Gastroesophageal sphincter (tissue), 4 donors: ENCODE measurements at places on chromosomes 11 and 22. TPM values are rescaled to one million over a fixed set of nuclear protein-coding genes. Genes with fewer than 3 reads are reported as not detected.

GRCh38 chr11:62682518-62682917, 3.6 kb upstream of the UBXN1 start:
- no peak for ATAC-seq

- no peak for ATAC-seq
These were observed 1375.2 kb downstream of the TBC1D22A start for GRCh38 chr22:48137640-48138039.

DNA sequence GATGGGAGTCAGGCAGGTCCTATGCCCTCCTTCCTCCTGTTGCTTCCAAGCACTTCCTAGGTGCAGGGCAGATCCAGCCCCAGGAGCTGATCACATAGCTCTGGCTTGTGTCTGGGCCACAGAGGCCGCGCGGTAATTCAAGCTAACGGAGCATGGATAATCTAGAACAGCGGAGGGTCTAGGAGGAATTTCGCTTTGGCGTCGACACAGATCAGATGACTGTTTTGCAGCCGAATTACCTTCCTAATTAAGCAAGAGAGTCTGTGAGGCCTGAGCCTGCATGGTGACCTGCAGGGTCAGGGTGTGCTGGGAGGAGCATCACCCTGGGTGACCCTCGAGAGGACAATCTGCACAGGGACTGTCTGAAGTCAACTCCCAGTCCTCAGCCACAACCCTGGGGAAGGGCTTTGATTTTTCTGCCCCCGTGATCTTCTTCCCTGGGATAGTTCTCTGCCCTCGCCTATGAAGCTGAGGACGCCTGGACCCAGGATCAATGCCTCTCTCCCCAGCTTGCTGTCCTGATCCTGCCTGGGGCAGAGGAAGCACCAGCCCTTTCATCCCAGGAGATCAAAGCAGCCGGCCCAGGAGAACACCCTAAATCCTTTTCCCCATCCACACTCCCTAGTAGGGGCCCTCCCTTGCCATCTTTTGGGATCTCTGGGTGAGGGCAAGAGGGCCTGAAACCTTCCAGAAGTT, 11.0 kb downstream of the NECTIN1 start:
- ATAC-seq: no peak

GRCh38 chr11:44777209-44778194, 50.7 kb downstream of the TSPAN18 start:
- ATAC-seq: no peak

- no peak for ATAC-seq
These were observed 982 bp downstream of the APOBEC3H start for GRCh38 chr22:39098026-39098425.

- ATAC-seq: no peak
These were observed 113.3 kb downstream of the MORC2 start for GRCh38 chr22:30855266-30855665.

DNA sequence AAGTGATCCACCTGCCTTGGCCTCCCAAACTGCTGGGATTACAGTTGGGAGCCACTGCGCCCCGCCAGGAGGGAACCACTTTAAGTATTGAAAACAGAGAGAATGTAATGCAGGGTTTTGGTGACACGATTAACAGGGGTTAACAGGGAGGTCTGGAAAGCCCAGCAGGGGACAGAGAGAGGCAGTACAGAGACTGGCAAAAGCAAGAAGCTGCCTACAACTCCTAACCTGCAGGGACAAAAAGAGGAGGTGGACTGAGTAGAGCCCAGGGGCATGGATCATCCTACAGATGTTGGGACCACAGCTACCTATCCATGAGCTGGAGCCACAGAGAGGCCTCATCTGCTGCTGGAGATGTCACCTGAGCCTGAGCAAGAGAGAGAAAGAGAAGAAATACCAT, 1.7 kb upstream of the SPINDOC start:
- no peak for ATAC-seq

GRCh38 chr11:24965748-24966147, 468.9 kb downstream of the LUZP2 start:
- ATAC-seq: no peak

DNA sequence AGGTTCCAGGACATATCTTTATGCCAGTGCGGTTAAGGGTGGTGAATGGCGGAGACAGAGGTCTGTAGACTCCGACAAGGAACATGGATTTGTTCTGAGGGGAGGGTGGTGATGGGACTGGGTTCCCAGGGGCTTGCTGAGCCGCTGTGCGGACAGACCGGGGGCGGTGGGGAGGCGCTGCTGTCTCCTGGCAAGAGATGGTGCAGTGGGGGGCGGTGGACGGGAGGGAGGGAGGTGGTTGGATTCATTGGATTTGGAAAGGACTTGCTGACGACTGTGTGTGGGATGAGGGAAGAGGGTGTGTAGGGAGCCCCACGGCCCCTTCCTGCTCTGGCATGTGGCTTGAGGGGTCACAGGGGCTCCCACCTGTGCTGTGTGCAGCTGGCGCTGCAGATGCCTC, 43.2 kb downstream of the FLRT1 start:
- ATAC-seq: no peak

DNA sequence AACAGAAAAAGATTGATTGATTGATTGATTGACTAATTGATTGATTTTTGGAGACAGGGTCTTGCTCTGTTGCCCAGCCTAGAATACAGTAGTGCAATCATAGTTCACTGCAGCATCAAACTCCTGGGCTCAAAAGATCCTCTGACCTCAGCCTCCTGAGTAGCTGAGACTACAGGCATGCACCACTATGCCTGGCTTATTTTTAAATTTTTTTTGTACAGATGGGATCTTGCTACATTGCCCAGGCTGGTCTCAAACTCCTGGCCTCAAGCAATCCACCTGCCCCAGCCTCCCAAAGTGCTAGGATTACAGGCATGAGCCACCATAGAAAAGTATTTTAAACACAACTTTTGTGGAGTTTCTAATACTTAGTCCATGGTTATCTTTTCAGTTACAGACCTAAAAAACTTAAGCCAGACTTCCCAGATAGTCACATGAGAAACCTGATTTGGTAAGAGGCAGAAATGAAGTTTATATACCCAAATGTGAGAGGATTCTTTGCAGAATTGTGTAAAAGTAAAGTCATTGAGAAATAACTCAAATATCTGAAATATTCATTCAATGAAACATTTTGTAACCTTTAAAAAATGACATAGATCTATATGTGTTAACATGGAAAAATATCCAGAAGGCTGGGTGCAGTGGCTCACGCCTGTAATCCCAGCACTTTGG, 186.5 kb downstream of the SWAP70 start:
- ATAC-seq: no peak

DNA sequence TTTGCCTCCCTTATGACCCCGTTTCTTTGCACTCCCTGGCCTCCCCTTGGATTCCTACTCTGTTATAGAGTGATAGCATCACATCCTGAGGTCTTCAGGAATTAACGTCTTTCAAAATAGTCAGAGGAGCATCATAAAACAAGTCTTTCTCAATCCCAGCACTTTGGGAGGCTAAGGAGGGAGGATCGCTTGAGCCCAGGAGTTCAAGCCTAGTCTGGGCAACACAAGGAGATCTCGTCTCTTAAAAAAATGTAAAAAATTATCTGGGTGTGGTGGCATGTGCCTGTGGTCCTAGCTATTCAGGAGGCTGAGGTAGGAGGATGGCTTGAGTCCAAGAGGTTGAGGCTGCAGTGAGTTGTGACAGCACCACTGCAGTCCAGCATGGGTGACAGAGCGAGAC, 68.7 kb upstream of the AMPD3 start:
- ATAC-seq: no peak

DNA sequence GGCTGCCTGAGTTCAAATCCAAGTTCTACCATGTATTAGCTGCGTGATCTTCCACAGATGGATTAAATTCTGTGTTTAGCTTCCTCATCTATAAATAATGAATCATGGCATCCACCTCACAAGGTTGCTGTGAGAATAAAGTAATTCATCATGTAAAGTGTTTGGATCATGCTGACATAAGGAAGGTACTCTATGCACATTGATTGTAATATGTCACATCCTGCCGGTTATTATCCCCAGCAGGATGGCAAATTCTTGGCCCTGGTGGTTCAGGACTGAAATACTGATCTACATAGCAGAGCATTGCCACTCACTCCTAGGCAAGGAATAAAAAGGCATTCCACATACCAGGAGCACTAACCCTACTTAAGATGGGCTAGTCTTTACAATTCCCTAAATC, 40.8 kb downstream of the LGR4 start:
- no peak for ATAC-seq

DNA sequence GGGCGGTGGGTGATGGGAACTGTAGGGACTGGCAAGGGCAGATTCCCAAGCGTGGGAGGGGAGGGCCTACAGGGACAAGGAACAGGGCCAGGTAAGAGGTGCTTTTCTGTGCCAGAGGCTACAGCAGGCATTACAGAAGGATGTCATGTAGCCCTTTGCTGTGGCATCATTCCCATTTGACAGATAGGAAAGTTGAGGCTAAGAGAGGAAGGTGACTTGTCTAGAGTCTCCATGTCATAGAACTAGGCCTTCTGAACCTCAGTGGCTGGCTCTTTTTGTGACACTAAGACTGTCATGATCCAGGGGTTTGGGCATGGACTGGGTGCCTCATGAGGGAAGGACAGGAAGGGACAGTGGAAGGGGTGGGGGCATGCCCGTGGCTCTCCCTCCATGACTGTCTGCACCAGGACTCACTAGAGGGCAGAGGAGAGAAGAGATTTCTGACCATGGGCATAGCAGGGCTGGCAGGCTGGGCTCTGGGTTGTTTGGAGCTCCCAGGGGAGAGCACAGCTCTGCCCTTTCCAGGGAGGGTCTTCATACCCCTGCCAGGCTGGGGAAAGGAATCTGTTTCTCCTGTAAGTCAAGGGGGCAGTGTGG, 3.2 kb downstream of the MMP11 start:
- ATAC-seq: no peak

- ATAC-seq: no peak
These were observed 63.4 kb downstream of the NRXN2 start for GRCh38 chr11:64659417-64660144.

DNA sequence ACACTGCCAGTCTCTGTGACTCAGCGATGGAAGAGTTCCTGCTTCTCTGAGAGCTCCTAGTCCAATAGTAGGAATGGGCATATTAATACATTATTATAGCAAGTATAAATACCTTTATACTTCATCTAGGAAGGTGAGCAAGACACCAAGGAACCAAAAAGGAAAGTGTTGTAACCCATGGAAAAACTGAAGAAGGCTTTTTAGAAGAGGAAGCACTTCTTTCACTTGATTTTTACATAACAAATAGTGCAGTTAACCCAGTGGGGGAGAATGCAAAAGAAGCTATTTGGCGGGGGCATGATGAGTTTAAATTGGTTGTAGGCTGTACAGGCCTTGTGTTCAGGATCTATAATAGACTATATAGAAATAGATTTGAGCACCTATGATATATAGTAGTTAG, 31.2 kb upstream of the C11orf87 start:
- no peak for ATAC-seq

DNA sequence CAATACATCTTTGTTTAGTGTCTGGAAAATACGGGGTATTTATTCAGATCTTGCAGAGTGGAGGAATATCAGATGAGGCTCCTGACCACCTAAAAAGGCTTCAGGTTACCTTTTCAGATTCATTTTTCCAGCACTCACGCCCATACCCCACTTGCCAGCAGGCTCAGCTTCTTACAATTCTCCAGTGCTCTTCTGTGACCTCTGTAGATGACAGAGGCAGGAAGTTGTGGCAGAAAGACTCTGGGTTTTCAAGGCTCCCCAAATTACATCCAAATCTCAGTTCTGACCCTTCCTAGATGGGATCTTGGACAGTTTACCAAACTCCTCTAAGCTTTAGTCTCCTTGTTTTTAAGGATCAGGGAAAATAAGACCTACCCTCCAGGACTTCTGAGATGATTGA, 61.1 kb downstream of the SYTL2 start:
- ATAC-seq: no peak

DNA sequence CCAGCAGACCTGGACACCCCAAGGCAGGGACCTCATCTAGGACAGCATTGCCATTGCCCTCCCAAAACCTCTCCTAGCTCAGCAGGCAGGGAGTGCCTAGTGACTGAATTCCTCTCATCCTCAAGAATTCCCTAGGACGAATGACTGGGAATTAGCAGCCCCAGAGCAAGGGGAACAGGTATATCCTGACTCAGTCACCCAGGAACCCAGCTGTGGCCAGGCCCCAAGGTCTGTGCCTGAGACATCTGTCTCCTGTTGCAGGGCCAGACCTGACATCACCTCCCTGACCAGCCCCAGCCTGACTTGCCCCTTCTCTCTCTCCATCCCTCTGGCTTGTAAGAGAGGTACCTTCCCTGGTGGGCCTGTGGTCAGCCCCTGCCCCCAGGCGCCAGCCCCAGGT, 39.0 kb upstream of the SUSD2 start:
- no peak for ATAC-seq

GRCh38 chr11:127639916-127640315, 639.3 kb upstream of the KIRREL3 start:
- no peak for ATAC-seq

DNA sequence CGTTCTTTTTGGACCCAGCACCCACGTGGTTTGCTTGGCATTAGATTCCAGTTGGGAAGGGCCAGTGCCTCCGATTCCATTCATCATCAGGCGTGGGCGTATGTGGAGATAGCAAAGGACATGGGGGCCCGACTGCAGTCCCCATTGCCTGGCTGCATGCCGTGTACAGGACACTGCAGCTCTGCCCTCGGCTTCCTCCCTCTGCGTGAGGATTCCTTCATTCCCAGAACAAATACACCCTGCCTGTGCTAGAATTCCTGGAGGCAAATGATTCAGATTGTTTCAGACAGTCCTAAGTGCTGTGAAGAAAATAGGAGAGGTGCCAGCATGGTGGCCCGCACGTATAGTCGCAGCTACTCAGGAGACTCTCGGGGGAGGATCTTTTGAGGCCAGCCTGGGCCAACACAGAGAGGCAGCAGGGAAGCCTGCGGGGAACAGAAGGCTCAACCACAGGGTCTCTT, 15.4 kb downstream of the DERL3 start:
- no peak for ATAC-seq

- peak; percentile 68 for ATAC-seq
These were observed at the start of gene CD151 for GRCh38 chr11:832529-833113. TSS of gene CD151 (plus strand) at chr11:832952. CDS start at chr11:836070, 3,118 bp downstream.

DNA sequence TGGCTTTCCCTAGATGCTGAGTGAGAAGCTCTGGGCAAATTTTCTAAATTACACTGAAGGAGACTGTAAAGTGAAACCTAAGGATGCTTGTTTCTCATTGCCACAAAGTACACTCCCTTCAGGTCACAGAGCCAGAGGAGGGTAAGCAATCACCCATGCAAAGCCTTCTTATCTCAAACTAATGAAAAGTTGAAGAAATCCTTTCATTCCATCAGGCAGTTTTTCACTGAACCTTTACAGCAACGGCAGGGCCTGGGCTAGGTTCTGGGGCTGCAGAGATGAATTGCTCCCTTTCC, 106.2 kb downstream of the RASSF10 start:
- ATAC-seq: no peak

GRCh38 chr22:39847477-39847876, 46.1 kb downstream of the ENTHD1 start:
- no peak for ATAC-seq

Gene MPZL2
- total RNA-seq: 11.2 TPM

Gene OR51B4
- not detected for total RNA-seq

Gene RTN4RL2
- total RNA-seq: 2.3 TPM

Gene FAM111A
- 19.3 TPM for total RNA-seq

Gene MUC5AC
- total RNA-seq: 0.31 TPM

Gene OR5J2
- not detected for total RNA-seq

Gene NNMT
- 39.4 TPM for total RNA-seq

Gene GPHA2
- not detected for total RNA-seq

Gene OR8D4
- total RNA-seq: not detected
